WERI-Rb-1 (cell line): ENCODE measurements at places on chromosomes 5 and 9.

- DNase-seq = peak; percentile 24
These were observed 174.6 kb downstream of the RFK start for GRCh38 chr9:76219560-76220151.

DNA sequence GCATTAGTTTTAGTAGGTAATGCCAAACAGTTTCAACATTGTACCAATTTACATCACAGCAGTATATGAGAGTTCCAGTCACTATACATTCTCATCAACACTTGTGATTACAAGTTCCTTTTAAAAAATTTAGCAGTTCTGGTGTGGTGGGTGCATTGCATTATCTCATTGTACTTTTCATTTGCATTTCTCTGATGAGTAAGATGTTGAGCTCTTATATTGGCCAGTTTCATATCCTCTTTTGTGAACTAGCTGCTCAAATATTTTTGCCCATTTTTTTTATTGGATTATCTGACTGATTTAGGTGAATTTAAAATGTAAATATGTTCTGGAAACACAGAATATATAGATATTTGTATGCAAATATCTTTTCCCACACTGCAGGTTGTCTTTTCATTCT, 160.9 kb upstream of the NR3C1 start:
- no peak for DNase-seq

GRCh38 chr5:173331956-173332479, 3.8 kb upstream of the STC2 start:
- DNase-seq = peak; percentile 87

DNA sequence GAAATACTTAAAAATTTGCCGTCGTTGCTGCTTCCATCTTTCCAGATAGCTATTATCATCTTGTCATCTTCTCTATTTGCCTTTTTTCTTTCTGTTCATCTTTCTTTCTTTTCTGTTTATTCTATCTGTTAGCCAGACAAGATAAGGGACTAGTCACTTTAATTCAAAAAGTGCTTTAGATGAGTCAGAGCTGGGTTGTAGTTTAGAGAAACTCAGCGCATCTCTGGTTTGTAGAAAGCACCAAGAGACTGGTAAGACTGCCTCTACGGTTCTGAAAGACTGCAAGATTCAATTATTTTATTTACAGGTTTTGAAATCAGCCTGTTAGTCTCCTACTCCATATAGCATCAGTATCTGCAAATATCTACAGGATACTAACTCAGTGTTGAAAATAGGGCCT, 562.8 kb upstream of the RIOK2 start:
- no peak for DNase-seq

- DNase-seq = peak; percentile 70
These were observed 24.8 kb downstream of the PTBP3 start for GRCh38 chr9:112308588-112308987.

DNA sequence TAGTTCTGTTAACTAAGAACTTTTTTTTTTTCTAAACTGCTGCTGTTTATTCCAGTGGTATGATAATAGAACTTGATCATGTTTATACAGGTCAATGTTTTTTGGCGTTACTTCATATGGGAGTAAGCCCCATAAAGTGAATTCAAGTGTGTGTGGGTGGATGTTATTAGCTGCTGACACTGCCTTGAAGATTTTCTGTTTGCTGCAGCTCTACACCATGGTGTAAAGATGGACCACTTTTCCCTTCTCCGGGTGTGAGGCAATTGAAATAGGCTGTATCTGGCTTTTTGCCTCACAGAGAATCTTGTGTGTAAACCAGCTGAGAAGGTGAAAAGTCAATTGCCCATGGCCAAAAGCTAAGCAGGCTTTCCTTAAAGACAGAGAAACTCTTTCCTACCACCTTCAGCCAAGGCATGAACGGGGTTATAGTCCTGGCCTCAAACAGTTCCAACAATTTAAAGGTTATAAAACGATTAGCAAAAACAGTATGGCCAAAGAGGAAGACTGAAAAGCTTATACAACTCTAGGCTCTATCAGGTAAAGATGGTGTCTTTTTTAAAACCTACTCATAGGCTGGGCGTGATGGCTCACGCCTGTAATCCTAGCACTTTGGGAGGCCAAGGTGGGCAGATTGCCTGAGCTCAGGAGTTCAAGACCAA, 33.9 kb upstream of the ABCA1 start:
- DNase-seq = no peak

GRCh38 chr5:109962882-109963603, 273.3 kb downstream of the MAN2A1 start:
- DNase-seq = no peak

- DNase-seq = no peak
These were observed 20.6 kb downstream of the SHB start for GRCh38 chr9:38048316-38048969.

- no peak for DNase-seq
These were observed 1.8 kb downstream of the TRIM7 start for GRCh38 chr5:181203093-181203711.

GRCh38 chr5:72283358-72283757, 36.7 kb downstream of the MRPS27 start:
- DNase-seq = no peak

DNA sequence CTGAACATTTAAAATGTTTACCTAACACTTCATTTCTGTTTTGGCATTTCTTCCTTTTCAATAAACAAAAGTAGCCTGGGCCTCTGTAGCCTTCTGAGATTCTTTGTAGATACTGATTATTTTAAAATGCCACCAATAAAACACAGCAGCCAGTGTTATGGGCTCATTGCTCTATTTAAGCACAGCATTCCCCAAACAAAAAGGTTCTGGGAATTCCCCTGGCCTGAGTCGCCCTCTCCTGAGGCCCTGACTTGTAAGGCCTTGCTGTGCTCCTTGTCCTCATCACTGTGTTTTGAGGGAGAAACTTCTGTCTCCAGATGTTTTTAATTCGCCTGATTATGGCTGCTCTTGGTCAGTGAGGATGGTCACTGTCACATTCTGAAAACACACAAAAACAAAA, 33.0 kb upstream of the CTXN3 start:
- DNase-seq = no peak

DNA sequence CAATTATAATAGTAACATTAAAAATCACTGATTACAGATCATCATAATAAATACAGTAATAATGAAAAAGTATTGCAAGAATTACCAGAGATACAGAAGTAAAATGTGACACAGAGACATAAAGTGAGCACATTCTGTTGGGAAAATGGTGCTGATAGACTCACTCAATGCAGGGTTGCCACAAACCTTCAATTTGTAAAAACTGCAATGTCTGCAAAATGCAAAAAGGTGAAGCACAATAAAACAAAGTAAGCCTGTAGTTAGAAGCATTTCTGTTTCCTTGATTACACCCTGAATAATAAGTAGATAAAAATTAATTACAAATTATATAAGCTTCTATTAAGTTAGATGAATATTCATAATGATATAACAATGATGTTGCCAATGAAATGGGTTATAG, 736.2 kb upstream of the CHD1 start:
- no peak for DNase-seq

DNA sequence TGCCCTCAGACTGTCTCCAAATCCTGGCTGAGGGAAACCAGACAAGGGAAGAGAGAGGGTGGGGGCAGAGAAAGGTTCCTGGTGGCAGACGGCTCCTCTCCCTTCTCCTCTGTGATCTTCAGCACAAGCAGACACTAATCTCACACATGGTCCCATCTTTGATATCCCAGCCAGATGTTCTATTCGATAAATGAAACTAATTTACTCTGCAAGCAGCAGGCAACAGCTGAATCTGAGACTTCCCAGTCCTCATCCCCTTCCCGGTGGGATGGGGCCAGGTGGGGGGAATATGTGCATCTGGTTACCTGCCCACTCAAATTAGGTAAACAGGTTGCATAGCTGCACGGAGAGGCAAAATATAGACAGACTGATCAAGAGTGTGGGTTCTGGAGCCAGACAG, 208.9 kb upstream of the PANK3 start:
- DNase-seq = no peak
